CD8-positive, alpha-beta memory T cell (primary cell): ENCODE measurements at places on chromosomes 11 and 22.

GRCh38 chr11:34050581-34051348, 766 bp upstream of the CAPRIN1 start:
- DNase-seq = no peak

DNA sequence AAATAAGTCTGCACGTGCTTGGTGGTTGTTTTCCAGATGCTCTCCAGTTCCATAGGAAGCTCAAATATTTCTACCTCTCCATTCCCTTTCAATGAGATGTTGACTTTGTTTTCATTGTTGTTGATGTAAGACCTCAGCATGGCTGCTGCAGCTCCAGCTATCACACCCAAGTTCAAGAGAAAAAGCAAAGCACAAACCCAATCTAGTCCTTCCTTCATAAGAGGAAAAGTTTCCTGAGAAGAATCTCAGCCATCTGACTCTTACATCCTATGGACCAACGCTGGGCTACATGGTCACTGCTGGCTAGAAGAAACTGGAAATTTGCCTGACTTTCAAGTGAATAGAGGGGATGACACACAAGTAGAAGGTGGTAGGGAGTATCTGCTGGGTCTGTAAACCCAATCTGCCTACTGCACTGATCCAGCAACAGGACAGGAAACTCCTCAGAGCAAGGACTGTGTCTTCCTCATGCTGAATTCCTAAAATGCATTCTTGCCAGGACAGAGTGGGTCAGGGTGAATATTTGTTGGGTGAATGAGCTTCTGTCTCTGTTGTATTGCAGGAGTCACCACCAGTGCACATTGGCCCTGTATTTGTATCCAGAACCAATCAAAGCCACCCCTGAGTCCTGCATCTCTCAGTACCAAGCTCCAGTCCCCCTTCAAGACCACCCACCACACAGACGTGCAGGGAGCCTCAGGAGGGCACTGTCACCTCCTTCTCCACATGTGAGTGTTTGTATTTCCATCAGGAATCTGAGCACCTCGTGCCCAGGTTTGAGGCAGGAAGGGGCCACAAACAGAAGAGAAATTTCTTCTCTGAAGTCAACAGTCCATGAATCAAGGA, 118.0 kb upstream of the IGLL5 start:
- DNase-seq = no peak

GRCh38 chr22:31451709-31452571, 37.7 kb downstream of the EIF4ENIF1 start:
- DNase-seq = no peak

DNA sequence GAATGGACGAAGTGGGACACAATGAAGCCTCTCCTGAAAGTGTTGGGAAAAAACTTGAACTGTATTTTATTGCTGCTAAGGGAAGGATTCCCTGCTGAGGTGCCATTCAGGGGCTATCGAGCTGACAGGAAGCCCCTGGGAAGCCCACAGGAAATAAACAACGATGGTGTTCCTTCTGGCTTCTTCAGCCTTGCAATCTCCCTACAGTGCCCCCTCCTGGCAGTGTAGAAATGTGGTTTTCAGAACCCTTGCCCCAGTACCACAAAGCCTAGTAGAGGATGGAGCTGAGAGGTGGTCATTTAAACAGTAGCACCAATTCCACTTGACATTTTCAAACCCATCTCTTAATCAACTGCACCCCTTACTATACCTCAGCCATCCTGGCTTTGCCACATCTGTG, 676.7 kb upstream of the ARHGAP42 start:
- DNase-seq = no peak

DNA sequence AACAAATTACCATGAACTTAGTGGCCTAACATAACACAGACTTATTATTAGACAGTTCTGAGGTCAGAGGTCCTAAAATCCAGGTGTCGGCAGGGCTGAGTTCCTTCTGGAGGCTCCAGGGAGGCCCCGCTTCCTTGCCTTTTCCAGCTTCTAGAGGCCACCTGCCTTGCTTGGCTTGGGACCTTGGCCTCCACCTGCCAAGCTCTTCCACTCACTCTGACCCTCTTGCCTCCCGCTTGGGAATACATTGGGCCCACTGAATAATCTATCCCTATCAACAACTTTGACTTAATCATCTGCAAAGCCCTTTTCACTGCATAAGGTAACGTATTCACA, 3.2 kb upstream of the MS4A10 start:
- DNase-seq = no peak

- DNase-seq = no peak
Measured at GRCh38 chr11:79610678-79611077, 169.8 kb upstream of the TENM4 start.

- DNase-seq = no peak
Measured at GRCh38 chr22:35465109-35465701, 65.3 kb downstream of the MCM5 start.

GRCh38 chr11:118673361-118674081, 5.9 kb downstream of the TREH start:
- no peak for DNase-seq

GRCh38 chr11:111603611-111604130, 1.4 kb downstream of the SIK2 start:
- no peak for DNase-seq

- no peak for DNase-seq
Measured at GRCh38 chr11:93717501-93717900, 23.8 kb downstream of the TAF1D start.

DNA sequence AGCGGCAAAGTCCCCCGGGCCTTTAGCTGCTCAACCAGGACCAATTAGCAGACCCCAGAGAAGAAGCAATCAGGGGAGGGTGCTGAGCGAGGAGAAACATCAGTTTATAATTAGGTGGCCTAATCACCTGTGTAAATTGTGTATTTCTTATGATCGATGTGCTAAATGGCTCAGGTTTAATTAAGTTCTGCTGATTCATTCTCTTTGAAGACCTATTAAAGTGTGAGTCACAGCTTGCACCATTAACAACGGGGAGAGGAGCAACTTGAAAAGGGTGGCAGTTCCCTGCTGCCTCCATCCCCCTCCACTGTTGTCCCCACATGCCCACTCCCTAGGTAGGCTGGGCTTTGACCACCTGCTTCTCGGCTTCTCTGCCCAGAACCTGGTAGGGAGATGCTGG, 10.7 kb downstream of the ISX start:
- no peak for DNase-seq

- no peak for DNase-seq
Measured at GRCh38 chr11:113179181-113179704, 135.1 kb upstream of the TTC12 start.

- no peak for DNase-seq
Measured at GRCh38 chr11:71207563-71207962, 44.8 kb downstream of the SHANK2 start.

GRCh38 chr22:42155053-42155543, 24.5 kb upstream of the CYP2D6 start:
- no peak for DNase-seq

DNA sequence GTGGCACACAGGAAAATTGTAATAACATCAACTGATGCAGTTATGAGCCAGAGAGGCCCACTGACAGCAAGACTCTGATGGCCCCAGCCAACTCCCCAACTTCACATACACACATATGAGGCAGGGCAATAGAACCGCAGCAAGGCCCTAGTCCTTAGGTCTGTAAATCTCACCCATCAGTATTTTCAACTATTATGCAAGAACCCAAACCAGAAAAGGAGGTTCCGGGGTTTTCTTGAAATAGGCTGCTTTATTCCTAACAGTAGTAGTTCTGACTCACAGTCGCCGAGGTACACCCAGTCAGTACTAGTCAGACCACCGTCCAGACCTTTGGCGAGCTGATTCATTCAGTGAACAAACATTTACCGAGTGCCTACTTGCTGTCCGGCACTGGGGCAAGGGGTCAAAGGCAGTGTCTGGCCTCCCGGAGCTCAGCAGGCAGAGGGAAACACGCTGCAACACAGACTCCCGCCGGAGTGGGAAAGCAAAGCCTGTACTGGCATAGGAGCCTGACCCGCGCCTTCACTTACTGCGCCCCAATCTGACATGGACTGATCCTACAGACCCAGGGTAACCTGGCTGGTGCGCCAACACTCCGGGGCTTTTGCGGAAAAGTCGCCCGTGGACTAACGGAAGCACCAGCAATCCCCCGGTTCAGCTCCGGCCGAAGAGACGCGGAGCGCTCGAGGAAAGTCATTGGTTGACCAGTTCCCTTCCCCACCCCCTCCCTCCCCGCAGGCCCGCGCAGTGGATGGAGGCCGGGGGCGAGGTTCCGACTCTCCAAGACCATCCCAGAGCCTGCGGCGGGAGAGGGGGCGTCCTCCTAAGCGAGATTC, 1.3 kb downstream of the PLEKHA7 start:
- no peak for DNase-seq

DNA sequence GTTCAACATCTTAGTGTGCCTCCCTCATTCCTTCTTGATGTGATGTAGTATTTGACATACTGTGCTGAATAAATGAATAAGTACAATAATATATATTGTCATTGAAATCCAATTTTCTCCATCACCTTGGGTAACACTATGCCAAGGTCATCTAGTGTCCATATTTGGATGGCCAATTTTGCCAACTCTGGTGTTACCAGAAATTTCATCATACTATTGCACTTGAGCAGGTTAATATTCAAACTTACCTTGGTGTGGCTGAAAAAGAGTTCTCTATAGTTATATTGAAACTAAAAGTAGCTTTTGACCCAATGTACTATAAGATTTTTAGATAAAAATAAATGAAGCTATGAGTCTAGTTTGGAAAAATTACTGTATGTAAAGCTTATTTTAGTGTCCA, 98.2 kb upstream of the SLC6A5 start:
- DNase-seq = no peak

DNA sequence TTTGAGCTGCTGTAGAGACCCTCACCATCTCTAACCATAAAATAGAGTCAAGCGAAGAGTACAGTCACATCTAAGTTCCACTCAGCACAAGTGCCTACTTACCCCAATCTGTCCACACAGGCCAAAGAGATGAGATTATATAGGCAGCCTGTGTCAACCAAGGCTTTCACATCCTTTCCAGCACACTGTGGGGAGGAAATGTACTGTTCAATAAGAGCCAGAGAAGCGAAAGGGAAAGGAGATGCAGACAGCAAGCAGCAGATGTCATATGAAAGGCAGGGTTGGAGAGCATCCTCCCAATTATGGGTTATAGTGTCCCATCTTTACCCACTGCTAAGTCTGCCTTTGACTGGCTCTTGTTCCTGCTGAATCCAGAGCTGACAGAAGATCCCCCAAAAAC, 16.4 kb downstream of the NRIP3 start:
- DNase-seq = no peak

- no peak for DNase-seq
Measured at GRCh38 chr22:27718186-27719035, 83.1 kb downstream of the MN1 start.

GRCh38 chr11:19499026-19499669, 213.5 kb upstream of the NAV2 start:
- DNase-seq = no peak

DNA sequence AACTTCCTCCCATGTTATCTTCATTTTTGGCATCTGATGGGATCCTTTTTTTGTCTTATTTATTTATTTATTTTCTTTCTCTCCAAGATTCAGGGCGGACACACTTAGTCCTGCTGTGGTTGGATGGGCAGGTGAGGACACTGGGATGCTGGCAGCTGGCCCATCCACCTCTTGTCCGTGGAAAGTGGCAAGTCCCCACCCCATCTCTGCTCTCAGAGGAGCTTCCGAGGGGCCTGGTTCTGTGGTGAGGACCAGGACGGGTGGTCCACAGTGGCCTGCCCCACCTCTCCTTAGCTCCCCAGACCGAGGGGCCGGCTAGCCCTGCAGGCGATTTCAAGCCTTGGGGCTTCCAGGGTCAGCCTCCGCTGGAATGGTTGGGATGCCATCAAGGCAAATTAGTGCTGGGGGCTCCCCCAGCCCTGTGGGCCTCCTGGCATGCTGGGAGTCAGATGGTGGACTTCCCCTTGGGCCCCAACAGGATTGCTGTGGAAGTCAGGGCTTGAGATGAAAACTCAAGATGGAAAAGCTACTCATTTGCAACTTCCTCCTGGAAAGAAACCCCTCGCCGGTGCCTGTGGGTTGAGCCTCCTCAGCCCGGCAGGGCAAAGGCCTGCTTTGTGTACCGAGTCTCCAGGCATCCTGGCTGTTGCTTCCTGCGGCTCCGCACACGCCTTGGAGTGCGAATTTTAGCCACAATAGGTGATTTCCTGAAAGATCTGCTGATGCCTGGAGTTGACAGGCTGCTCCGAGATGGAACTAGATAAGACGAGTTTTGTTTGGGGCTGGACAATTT, 31.2 kb upstream of the LINC01488 start:
- no peak for DNase-seq

- DNase-seq = no peak
Measured at GRCh38 chr11:64364435-64364834, 5.5 kb downstream of the RPS6KA4 start.

DNA sequence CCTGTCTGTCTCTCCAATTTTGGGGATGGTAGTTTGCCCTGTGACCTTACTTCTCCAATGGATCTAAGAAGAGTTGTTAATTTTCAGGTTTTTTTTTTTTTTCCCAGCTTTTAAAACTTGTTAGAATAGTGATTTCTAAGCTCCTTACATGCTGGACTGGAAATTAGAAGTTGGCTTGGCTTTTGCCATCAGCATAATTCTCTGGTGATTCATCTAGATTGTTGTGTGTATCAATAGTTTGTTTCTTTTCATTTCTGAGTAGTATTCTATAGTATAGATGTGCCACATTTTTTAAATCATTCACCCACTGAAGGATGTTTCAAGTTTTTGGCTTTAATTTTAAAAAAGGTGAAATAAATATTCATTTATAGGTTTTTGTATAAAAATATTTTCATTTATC, 51.4 kb downstream of the ADAMTS15 start:
- DNase-seq = no peak

- DNase-seq = peak; percentile 94
Measured at GRCh38 chr22:44620129-44620840, 81.7 kb upstream of the PRR5 start.

DNA sequence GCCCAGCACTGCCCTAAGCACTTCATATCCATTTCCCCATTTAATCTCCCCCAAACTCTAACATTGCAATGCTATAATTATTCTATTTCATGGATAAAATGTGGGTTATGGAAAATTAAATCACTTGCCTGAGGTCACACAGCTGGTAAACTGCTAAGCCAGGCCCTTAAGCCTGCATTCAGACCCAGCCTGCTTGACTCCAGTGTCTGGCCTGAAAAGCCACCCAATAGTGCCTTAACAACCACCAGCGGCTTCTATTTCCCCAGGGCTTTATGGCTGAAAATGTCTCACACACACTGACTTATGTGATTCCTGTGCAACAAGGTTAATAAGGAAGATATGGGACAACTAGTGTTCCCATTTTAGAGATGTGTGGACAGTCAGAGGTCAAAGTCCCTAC, 178.5 kb upstream of the SNX19 start:
- no peak for DNase-seq

DNA sequence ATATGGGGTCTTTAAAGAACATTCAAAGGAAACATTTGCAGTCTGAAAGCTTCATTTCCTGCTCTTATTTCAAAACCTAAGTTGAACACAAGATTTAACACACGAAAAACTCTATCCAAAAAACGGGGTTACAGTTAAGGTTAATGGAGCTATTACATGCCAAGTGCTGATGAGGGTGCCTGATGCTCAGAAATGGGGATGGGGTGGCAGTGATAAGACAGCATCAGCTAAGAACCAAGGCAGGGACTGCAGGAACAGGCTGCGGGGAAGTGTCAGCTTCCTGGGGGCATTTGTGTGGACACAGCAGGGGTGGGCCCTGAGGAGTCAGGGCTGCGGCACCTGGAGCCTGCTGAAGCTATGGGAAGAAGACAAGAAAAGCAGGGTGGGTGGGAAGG, 12.2 kb downstream of the DGCR2 start:
- no peak for DNase-seq
